ENCODE measurements at places on chromosomes 13 and 19. TPM values are rescaled to one million over a fixed set of nuclear protein-coding genes. Genes with fewer than 3 reads are reported as not detected.

- H3K36me3 ChIP-seq, result no peaks in the 10 kb centered on the region
- peaks cover 27% of the 10 kb centered on the region for H3K4me1 ChIP-seq
- H3K27me3 ChIP-seq, result no peaks in the 10 kb centered on the region
- peak overlapping the region; percentile 91 for H3K27ac ChIP-seq
- DNase-seq, result peak; percentile 85
- H3K4me3 ChIP-seq, result peak overlapping the region; percentile 54
Measured at GRCh38 chr13:32211813-32212212, 103.3 kb downstream of the ZAR1L start.

DNA sequence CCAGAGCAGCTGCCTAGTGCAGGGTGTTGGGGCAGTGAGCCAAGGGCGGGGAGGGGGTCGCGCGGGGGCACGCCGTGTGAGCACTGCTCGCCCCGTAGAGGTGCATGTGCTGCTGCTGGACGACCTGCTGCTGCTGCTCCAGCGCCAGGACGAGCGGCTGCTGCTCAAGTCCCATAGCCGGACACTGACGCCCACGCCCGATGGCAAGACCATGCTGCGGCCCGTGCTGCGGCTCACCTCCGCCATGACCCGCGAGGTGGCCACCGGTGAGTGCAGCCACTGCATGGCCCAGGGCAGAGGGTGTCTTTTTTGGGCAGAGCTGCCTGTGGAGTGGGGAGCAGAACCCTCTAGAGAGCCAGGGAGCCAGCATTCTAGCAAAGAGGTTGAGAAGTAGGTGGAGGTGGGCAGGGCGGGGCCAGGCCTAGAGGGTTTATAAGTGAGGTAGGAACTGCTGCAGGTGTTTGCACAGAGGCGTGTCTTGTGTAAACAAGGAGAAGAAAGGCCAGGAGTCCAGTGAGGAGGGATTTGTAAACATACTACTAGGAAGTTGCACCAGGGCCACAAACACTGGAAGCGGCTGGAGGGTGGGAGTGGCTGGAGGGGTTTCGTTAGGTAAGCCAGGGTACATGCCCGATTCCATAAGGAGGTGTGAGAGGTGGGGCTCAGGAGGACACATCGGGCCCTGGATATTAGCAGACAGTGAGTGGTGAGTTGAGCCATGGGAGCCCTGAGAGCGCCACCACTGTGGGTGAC is 21.3 kb downstream of the ARHGEF1 start:
- H3K4me3 ChIP-seq, result no peak overlapping the region
- DNase-seq, result no peak
- no peak overlapping the region for H3K27ac ChIP-seq
- H3K4me1 ChIP-seq, result no peaks in the 10 kb centered on the region
- no peaks in the 10 kb centered on the region for H3K27me3 ChIP-seq

Gene ZNF790
- 6.3 TPM for total RNA-seq

GRCh38 chr19:35790981-35791813 is 15.8 kb downstream of the ARHGAP33 start:
- H3K27me3 ChIP-seq, result 0 out of 2 replicates have a peak, but pooled peaks cover 9% of the 10 kb centered on the region
- no peak for DNase-seq
- no peak overlapping the region for H3K27ac ChIP-seq
- no peak overlapping the region for H3K4me3 ChIP-seq
- no peaks in the 10 kb centered on the region for H3K4me1 ChIP-seq

Gene KCNRG
- 0.97 TPM for total RNA-seq

- DNase-seq, result peak; percentile 26
- no peaks in the 10 kb centered on the region for H3K36me3 ChIP-seq
- H3K27ac ChIP-seq, result no peak overlapping the region
- no peaks in the 10 kb centered on the region for H3K4me1 ChIP-seq
- no peaks in the 10 kb centered on the region for H3K27me3 ChIP-seq
Measured at GRCh38 chr19:45752639-45753038, 16.4 kb downstream of the SIX5 start.

GRCh38 chr19:39971380-39972035 is 543 bp downstream of the PSMC4 start:
- peaks cover 27% of the 10 kb centered on the region for H3K36me3 ChIP-seq
- peak overlapping the region; percentile 97 for H3K4me3 ChIP-seq
- peak; percentile 51 for DNase-seq
- H3K27me3 ChIP-seq, result no peaks in the 10 kb centered on the region
- peak overlapping the region; percentile 90 for H3K27ac ChIP-seq

GRCh38 chr19:9060564-9061340 is 26.1 kb upstream of the OR1M1 start:
- H3K36me3 ChIP-seq, result no peaks in the 10 kb centered on the region
- H3K4me1 ChIP-seq, result no peaks in the 10 kb centered on the region
- no peaks in the 10 kb centered on the region for H3K27me3 ChIP-seq
- H3K27ac ChIP-seq, result no peak overlapping the region
- no peak for DNase-seq

- H3K4me3 ChIP-seq, result peak overlapping the region; percentile 96
- no peak overlapping the region for H3K27ac ChIP-seq
Measured at GRCh38 chr13:47999973-48000372, 1.1 kb downstream of the SUCLA2 start.
